Calu3 (cell line): ENCODE measurements at places on chromosomes 1 and 21.

GRCh38 chr1:50427818-50428779 lies 4.9 kb upstream of the DMRTA2 start:
- H3K4me1 ChIP-seq = peaks cover 14% of the 10 kb centered on the region
- no peak for DNase-seq
- no peak overlapping the region for H3K27ac ChIP-seq
- peak overlapping the region; percentile 68 for H3K4me3 ChIP-seq

- no peaks in the 10 kb centered on the region for H3K27me3 ChIP-seq
- peaks cover 10% of the 10 kb centered on the region for H3K4me1 ChIP-seq
- no peak overlapping the region for H3K4me3 ChIP-seq
- no peak for DNase-seq
- no peaks in the 10 kb centered on the region for H3K36me3 ChIP-seq
Observed at GRCh38 chr1:190049314-190049713, 428.4 kb downstream of the BRINP3 start.

DNA sequence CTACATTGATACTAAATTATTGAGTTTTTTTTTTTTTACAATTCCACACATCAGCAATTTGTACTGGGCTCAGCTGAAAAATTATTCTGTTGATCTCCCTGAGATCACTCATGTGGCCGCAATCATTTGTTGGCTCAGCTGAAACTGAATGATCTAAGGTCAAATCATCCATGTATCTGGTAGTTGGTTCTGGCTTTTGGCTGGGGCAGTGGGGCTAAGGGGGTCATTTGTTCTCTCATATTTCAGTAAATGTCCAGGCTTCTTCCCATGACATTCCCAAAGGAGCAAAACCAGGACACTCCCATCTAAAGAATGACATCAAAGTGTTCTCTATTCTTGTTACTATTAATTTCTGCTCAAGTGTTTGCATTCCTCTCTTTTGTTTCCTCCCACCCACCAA lies 806.7 kb upstream of the ADGRL2 start:
- no peak overlapping the region for H3K4me3 ChIP-seq
- DNase-seq = no peak
- H3K27ac ChIP-seq = no peak overlapping the region
- no peaks in the 10 kb centered on the region for H3K36me3 ChIP-seq
- H3K27me3 ChIP-seq = no peaks in the 10 kb centered on the region

DNA sequence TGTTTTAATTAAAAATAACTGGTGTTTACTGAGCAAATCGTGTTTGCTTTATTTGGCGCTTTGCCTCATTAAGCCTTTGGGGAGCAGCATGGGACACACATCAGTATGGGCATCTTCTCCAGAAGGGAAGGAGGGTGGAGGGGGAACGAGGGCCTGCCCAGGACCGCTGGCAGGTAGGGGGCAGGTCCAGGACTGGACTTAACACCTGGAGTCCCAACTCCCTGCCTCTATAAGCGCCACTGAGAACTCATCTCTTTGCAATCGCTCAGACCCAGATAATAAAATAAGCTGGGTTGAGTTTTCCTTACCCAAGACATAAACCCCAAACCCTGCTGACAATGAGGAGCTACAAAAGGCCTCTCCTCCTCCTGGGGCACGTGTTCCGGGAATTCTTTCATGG lies 15.1 kb downstream of the ABCG1 start:
- peaks cover 30% of the 10 kb centered on the region for H3K27me3 ChIP-seq
- H3K4me3 ChIP-seq = peak overlapping the region; percentile 43
- peaks cover 8% of the 10 kb centered on the region for H3K4me1 ChIP-seq
- no peaks in the 10 kb centered on the region for H3K36me3 ChIP-seq
- DNase-seq = no peak
- no peak overlapping the region for H3K27ac ChIP-seq

DNA sequence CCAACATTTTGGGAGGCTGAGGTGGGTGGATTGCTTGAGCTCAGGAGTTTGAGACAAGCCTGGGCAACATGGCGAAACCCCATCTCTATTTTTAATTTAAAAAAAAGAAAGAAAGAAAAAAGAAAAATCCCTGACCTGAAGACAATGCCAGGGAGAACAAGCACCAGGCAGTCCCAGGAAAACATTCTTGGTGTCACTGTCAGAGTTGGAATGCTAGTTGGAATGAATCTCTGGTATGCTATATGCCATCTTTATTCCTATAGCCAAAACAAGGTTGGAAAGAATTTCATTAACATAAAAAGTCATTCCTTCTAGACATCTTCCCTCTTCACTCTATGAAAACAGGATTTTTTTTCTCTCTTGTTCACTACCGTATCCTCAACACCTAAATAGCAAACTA lies 2.8 kb downstream of the DNAJC8 start:
- no peaks in the 10 kb centered on the region for H3K4me1 ChIP-seq
- no peaks in the 10 kb centered on the region for H3K27me3 ChIP-seq
- H3K27ac ChIP-seq = no peak overlapping the region
- no peak for DNase-seq
- no peak overlapping the region for H3K4me3 ChIP-seq

GRCh38 chr1:143721024-143721373 lies 250.8 kb downstream of the FAM72C start:
- H3K36me3 ChIP-seq = peaks cover 12% of the 10 kb centered on the region
- peaks cover 16% of the 10 kb centered on the region for H3K4me1 ChIP-seq
- peak overlapping the region; percentile 68 for H3K4me3 ChIP-seq
- peak overlapping the region; percentile 89 for H3K27ac ChIP-seq
- H3K27me3 ChIP-seq = no peaks in the 10 kb centered on the region

DNA sequence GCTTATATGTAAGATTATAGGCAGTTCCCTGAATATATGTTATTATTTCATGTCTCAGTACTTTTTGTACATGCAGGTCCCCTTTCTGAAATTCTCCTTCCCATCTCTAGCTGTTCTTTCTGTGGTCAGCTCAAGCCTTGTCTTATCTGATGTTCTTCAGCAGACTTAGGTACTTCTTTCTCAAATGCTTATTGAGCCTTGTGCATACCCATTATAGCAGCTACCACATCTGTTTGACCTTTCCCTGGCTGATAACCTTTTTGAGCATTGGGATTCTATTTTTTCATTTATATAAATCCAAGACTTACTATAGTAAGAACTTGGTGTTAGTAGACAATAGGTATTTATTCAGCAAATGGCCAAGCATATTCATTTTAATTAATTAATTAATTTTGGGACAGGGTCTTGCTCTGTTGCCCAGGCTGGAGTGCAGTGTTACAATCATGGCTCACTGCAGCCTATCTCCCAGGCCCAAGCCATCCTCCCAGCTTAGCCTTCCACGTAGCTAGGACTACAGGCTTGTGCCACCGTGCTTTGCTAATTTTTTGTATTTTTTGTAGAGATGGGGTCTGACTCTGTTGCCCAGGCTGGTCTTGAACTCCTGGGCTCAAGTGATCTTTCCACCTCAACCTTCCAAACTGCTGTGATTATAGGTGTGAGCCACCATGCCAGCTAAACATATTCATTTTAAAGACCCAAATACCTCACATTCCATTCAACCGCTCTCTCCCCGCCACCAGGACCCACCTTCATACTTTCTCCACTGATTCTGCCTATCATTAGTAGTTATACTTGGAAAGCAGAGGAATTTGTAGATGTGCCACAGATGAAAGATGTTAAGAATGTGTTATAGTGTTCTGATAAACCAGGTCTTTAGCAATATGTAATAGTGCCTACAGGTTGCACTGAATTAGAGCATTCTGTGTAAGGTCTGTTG lies 16.7 kb downstream of the TIPRL start:
- no peak for DNase-seq
- no peak overlapping the region for H3K4me3 ChIP-seq
- no peak overlapping the region for H3K27ac ChIP-seq

DNA sequence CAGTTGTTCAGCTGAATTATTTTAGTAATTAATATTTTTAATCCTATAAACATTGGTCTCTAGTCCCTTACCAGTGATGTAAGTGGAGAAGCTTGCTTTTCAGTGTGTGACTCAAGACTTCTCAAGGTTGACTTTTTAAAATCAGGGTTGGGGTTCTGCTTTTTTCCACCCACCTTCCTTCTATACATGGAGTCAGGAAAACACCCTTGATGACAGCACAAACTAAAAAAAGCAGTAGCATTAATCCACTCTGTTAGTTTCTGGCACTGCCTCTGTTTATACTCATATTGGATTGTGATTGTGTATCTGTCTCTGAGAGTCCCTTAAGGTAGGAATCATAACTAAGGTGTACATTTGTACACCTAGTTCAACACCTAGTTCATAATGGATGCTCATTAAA lies 8.3 kb upstream of the PLEKHO1 start:
- DNase-seq = no peak
- peaks cover under 1% of the 10 kb centered on the region for H3K27me3 ChIP-seq
- H3K4me1 ChIP-seq = no peaks in the 10 kb centered on the region
- no peak overlapping the region for H3K27ac ChIP-seq
- no peaks in the 10 kb centered on the region for H3K36me3 ChIP-seq
